ENCODE measurements at places on chromosomes 6 and 20.

DNA sequence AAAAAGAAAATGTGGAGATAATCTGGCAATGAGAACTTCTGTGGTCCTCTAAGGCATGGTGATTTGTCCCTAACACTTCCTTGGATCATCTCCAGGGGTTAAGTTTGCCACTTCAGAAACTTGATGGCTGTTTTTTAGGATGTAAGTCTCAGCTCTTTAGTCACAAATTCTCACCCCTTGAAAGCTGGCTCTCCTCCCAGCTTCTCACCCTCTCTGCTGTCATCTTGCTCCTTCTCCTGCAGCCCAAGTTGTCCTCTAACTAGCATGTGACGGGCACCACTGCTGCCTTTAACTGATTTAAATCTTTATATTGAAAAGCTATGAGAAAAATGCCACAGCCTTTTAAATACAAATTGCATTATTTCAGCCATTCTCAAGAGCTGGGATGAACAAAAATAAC is 107.8 kb downstream of the MAP3K5 start:
- DNase-seq = no peak

DNA sequence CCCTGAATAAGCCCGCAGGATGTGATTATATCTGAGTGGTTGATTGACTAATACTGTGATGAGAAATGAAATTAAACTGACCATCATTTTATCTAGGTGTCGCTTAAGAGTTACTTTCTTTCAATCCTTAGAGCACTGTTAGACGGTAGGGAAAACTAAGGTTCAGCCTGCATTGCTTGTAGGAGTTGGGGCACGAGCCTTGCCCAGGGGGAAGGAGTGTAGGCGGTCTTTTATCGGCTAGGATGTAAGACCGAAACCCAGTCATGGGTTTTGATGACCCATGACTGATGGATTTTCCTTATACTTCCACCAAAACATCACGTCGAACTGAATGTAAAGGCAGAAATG is 392 bp upstream of the TASP1 start:
- DNase-seq = no peak

DNA sequence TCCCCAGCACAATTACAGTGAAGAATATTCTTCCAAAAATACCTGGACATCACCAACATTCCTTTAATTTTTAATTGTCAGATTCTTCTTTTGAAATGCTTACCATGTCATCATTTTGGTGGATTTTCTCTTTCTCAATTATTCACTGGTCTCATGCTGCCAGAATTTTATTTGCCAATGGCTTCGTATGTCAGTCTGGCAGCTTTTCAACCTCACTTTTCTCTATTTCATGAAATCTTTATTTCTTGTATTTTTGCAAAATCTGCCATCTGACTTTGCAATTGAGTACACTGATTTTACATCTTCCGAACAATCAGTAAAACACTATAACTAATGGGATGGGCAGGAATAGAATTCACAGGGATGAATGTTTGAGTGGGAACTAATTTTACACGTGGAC is 84.1 kb downstream of the BTBD9 start:
- no peak for DNase-seq

DNA sequence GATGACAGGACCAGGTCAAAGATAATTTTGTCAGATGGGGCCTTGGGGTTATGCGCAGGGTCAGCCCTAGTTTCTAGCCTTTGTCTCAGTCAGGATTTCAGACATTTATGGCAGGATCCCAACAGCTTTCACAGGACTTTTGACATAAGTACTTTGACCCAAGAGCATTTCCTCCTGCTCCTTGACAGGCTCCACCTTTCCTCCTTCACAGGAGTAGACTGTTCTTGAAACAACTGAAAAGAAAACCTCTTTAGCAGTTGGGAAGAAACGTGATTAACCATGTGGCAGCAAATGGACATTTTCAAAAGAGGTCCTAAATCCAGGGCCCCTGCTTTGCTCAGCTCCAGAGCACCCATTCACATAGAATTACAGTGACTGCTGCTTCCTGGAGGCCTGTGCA is 120.4 kb upstream of the MAP3K7 start:
- DNase-seq = no peak

- DNase-seq = peak; percentile 62
These were observed 48.4 kb downstream of the EZR start for GRCh38 chr6:158770533-158771330.

DNA sequence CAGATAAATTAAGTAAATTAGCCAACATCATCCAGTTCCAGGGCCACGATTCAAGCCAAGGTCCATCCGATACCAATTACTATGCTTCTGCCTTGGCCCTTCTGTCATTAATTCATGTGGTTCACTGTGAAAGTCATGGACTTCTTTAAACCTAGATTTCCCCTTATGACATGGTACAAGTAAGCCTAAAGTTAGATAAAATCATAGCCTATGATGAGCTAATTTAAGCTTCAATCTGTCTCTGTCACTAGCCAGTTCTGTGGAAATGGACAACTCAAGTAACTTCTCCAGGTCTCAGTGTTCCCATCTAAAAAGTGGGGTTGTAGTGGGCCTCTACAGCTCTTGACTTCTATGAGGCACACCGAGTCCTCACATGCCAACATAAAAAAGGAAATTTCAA is 225.5 kb upstream of the MARCKS start:
- DNase-seq = no peak

- no peak for DNase-seq
These were observed 166.1 kb downstream of the GMPR start for GRCh38 chr6:16404456-16404855.

- DNase-seq = no peak
These were observed 86.2 kb downstream of the CFAP61 start for GRCh38 chr20:20138301-20139064.

GRCh38 chr6:36336779-36337241 is at the start of gene BNIP5:
Gene BNIP5 (minus strand): TSS chr6:36336888. CDS start chr6:36330690, 6,198 bp downstream.
- no peak for DNase-seq

GRCh38 chr6:1039191-1039590 is 272.7 kb upstream of the FOXQ1 start:
- DNase-seq = no peak

GRCh38 chr6:26501482-26501986 is 1.4 kb downstream of the BTN1A1 start:
- no peak for DNase-seq

DNA sequence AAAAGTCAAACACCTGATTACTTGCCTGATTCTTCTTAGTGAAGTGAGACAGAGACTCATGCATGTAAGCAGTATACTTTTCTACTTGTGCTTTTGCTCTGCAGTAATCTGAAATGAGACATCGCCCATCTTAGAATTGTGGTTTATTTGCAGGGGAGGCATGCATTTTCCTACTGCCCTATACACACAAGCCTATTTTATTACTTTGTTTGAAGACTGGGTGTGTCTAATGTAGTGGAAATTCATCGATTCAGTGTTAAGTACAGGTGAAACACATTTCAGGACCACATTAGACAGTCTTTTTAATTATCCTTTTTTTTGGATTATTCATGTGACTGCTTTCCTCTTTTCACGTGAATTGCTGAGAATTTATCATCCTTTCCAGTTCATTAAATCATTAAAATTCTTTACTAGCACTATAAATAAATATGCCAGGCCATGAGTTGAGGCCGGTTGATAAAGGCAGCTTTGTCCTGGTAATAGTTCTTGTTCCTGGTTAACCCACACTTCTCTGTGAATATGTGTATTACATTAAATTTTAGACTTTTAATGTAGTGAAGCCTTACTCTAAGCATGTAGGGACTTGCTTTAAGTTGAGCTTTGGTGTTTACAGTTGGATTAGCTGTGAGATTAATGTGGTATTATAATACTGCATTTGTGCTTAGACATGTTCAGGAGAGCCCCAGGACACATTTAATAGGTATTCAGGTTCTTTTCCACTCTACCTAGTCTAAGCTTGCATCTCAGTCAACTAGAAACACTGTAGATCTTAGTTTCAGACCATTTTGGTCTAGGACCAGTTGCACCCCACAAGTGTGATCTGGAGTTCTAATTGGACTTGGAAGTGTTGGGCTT is 10.8 kb upstream of the BTBD3 start:
- no peak for DNase-seq

DNA sequence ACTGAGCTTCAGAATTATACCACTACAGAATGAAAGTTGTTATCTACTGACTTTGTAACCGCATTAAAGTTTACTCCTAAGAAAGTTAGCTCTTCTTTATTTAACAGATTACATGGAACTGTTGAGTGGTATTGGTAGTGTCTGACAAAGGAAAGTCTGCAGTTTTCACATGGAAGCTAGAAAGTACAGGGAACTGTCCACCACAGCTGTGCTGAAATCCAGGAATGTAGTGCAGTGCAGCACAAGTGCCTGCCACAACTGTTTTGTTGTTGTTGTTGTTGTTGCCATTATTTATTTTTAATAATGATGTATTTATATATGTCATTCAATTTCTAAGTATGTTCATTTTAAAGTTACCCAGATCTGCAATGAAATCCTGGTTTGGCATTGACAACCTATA is 464.9 kb downstream of the TBC1D32 start:
- DNase-seq = no peak

DNA sequence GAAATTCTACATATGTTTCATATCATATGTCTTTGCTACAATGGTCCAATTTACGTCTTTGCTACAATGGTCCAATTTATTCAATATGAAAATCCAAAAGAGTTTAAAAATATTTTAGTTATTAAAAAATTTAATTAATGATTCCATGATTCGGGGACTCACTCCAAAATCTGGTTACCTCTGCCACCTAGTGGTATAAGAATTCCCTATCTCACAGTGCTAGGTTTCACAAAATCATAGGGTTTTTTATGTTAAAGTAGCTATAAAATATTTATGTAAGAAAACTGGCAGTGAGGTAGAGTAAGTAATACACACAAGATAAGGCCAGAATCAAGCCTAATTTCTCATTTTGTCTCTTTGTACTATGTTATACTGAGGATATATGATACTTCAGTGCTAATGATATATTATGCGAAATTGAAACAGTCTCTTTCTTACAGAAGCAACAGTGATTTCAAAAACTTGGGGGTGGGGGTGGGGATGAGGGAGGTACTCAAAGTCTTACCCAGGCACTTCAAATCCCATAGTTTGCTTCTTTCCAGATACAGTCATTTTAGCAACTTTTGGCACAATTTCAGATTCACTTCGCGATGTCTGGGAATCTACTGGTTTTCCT is 52.3 kb downstream of the HBS1L start:
- DNase-seq = no peak

GRCh38 chr6:69584913-69585729 is 211.7 kb downstream of the LMBRD1 start:
- DNase-seq = no peak

DNA sequence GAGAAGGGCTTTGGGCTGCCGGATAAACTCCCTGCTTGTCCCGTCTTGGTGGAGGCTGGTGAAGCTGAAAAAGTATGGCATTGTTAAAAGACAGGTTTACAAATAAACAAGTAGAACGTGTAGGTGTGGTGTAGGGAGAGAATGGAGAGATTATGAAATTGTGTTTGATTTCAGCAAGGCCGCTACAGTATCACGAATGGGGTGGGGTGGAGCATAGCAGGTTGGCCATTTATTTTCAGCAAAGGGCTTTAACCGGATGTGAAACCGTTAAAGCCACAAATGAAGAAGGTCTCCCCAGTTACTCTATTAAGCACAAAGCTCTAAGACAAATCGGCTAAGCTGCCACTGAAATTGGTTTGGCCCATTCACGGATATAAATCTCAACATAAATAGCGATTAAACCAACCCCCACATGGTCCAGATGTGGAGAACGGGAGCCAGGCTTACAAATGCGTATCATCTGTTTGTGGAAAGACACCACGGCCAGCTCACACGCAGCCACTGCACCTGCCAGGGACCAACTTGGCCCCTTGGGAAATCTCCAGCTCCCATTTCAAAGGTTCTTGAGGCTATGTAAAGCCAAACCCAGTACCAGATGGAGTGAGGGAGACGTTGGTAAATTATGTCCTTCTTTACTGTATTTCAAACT is 94.0 kb downstream of the ZMYND8 start:
- peak; percentile 95 for DNase-seq

GRCh38 chr6:127201321-127201720 is 65.3 kb upstream of the RNF146 start:
- DNase-seq = no peak

GRCh38 chr6:150528648-150529285 is 70.9 kb upstream of the PLEKHG1 start:
- no peak for DNase-seq

DNA sequence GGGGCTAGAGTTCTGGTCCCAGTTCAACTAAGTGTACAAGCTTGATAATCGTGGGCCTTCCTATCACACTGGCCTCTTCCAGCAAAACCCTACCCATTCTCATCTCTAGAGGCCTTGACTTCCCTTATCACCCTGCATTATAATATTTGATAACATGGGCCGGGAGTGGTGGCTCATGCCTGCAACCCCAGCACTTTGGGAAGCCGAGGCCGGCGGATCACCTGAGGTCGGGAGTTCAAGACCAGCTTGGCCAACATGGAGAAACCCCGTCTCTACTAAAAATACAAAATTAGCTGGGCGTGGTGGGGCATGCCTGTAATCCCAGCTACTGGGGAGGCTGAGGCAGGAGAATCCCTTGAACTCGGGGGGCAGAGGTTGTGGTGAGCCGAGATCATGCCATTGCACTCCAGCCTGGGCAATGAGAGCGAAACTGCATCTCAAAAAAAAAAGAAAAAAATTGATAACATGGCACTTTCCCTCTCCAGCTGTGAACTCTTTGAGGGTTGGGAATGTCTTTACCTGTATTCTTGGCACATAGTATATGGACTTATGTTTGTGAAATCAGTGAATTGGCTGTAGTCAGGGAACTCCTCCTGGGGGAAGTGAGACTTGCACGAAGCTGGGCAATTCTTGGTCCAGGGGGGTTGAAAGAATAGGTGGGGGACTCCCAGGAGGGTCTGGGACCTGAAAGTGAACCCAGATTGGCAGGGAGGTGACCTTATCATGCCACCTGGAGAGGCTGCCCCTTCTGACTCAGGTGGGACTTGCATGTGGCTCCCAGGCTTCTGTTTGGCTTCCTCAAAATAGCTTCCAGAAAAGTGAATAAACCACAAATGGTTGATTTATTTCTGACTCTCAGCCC is 915 bp upstream of the C6orf47 start:
- DNase-seq = no peak

DNA sequence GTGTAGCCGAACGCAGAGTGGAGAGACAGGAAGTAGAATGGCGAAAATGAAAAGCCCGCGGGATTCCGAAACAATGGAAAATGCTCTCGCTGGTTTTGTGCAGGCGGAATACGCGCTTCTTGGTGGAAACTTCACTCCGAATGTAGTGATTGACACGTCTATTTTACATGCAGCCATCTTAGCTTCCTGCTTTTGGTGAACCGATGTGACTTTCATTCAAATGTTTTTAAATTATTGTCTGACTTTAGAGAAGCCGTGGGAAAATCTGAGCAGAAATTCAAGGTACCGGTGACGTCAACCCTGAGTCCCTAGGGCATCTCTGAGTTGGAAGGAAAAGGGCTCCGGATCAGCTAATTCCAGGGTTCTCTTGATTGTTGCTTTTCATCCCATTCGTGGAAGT is 11.4 kb downstream of the GPX5 start:
- no peak for DNase-seq

GRCh38 chr20:49659056-49659455 is 54.6 kb downstream of the B4GALT5 start:
- DNase-seq = no peak

DNA sequence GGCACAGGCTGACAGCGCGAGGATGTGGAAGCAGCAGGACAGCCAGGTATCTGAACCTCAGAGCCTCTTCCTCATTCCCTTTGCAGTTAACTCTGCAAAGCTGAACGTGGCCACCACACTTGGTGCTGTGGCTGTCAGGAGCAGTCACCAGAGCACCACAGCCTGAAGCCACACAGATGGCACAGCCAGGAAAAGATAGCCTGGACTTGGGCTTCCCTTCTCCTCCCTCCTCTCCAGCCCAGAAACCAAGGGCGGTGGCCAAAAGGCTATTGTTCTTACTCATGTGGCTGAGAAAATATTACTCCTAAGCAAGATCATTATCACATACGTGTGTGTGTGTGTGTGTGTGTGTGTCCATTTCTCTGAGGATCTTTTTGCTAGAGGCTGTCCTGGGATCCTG is 39.8 kb downstream of the CD164 start:
- no peak for DNase-seq
